ENCODE measurements at places on chromosomes 7 and 10.
A peak's percentile ranks its signal among the peaks of the same experiment; 100 is the strongest.

DNA sequence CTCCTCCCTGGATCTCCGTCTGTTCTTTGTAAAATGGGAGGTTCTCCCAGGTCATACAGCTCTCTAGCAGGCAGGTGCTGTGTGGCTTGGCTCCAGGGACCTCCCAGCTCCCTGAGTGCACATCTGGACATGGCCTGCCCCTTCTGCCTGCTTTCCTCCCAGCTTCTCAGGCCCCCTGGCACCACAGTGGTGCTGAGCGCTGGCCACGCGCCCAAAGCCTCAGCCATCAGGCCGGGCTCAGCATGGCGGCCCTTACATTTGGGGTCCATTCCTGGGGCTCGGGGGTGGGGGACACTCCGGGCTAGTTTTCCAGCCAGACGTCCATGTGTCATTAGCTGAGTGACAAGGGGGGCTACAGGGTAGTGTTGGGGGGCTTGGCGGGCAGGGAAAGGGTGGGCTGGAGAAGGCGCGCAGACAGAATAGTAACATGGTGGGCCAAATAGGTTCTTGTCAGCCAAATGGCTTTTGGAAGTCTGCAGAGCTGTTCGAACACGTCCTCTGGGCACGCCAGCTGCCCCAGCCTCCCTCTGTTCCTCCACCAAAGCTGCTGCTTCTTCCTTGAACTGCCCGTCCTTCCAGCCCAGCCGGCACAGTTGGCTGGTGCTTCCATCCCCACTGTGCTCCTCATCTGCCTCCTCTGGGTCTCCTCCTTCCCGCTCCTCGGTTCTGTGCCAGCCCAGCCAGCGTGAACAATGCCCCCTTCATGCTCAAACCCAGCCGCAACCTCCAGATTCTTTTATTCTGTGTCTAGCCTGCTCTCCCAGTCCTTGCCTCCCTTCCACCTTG, 65.9 kb downstream of the GOLGA7B start:
- peak; percentile 76 for DNase-seq

- no peak for DNase-seq
Observed at GRCh38 chr10:72009425-72010081, 45.4 kb downstream of the CHST3 start.

GRCh38 chr7:127667759-127668530, 16.0 kb downstream of the SND1 start:
- no peak for DNase-seq

DNA sequence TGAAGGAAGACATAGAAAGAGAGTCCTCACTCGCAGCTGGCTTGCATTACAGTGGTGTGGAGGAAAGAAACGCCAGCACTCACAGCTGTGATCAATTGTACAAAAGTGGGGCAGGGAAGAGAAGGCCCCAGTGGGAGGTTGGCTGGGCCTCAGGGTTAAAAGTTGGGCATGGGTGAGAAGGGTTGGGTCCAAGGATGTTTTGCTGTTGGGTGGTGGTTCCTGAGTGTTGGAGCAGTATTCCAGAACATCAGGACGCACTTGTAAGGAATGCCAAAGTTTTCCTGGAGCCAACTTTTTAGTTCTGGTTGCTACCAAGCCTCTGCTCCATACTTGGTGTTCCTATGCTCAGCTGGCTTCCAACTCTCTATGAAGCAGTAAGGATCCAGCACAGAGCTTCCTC, 55.4 kb upstream of the MKRN1 start:
- no peak for DNase-seq

GRCh38 chr10:52318822-52319464, 4.9 kb downstream of the DKK1 start:
- no peak for DNase-seq

DNA sequence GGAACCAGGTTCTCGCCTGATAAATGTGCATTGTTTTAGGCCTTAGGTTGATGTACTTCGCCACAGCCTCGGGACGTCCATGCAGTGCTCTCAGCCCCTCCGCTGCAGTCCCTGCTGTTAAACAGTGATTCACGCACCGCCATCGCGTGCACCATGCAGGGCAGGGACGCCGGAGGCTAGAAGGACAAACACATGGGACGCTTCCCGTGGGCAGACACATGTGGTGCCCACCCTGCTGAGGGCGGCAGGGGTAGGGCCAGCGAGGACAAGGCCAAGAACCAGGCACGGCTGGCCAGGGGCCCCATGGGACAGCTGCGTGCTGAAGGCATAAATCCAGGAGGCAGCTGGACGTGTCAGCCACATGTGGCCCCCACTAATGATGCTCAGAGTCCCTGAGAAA, 394.7 kb downstream of the PTPRN2 start:
- no peak for DNase-seq

GRCh38 chr7:78760620-78761355, 692.7 kb downstream of the MAGI2 start:
- DNase-seq: no peak

GRCh38 chr10:133528845-133529575, 1.8 kb downstream of the CYP2E1 start:
- no peak for DNase-seq

- no peak for DNase-seq
Observed at GRCh38 chr7:11830582-11831155, 1.3 kb downstream of the THSD7A start.

DNA sequence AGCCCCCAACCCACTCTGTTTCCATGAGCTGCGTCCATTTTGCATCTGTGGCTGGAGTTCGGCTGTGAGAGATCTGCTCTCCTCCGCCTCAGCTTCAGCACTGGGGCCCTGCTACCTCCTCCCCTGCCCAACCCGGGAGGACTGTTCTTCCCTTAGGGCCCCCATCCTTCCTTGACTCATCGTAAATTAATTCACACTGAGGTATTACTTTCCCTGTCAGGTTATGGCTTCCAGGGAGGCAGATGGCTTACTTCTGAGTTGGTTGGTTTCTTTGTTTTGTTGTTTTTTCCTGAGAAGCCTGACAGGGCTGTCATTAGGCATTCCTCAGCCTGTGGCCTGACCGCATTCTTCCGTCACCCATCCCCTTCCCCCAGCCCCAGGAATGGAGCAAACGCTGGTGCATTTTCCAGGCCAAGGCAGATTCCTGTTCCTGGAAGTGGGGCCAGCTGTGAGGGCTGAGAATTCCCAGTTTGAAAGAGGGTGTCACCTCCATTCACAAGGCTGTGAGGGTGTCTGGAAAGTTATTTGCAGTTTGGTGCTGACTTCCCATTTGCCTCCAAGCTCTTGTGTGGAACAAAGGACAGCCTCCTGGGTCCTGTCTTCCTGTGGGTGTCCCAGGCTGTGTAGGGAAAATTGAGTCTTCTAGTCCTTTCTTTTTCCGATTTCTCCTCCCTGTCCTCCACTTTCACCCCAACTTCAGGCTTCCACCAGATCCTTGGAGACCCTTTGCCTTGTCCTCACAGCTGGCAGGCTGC, 11.7 kb downstream of the CPA5 start:
- no peak for DNase-seq

GRCh38 chr7:45623740-45624391, 49.7 kb downstream of the ADCY1 start:
- no peak for DNase-seq

- peak; percentile 9 for DNase-seq
Observed at GRCh38 chr7:98994046-98994944, 116.0 kb downstream of the TRRAP start.

DNA sequence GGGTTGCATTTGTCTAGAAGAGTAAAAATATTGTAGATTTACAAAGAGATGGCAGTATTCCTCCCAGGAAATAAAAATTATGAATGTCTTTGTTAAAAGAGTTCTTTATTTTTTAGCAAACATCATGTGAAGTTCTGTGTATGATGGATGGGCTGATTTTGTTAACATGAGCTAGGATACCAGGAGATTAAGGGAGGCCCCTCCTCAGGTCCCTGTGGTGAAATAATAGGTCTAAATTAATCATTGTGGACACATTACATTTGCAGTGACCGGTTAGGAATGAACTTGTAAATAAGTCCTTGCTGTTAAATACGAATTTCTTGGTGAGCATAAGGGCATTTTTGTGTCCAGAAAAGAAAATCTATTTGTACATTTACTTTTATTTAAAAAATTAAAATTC, 339.4 kb upstream of the PHF14 start:
- DNase-seq: no peak

GRCh38 chr10:4663162-4663992, 162.6 kb upstream of the AKR1E2 start:
- peak; percentile 31 for DNase-seq

GRCh38 chr10:59873896-59874295, 32.5 kb downstream of the CCDC6 start:
- no peak for DNase-seq

DNA sequence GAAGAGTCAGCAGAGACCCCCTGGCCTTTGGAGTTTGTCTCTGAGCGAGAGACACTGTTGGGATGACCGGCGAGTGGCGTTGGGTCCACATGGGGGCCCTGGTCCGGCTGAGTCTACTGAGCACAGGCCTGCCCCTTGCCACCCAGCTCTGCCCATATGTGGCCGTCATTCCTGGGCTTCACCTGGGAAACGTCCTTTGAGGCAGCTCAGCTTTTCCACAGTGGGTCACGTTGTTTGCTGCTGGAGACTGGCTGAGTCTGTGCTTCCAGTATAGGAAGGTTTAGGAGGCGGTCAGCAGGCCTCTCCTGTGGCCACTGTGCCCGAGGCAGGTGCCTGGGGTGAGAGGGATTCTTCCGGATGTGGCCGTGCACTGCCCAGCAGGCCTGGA, 17.1 kb downstream of the ADAM8 start:
- DNase-seq: no peak

DNA sequence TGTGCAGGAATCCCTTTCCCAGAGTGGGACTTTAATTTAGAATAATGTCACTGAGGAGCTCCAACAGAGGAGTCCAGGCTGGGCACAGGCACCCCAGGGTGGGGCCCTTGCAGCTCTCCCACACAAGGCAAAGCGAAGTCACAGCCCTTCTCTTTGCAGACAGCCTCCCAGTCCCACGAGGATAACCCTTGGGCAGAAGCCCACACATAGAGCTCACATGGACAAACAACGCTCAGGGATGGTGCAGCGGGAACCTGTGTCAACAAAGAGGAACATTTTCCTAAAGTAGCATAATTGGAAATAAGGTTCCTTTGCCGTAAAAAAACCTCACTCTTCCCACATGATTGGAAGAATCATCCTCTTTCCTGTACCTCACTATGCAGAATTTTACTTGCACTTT, 29.3 kb upstream of the GGCT start:
- DNase-seq: no peak

GRCh38 chr7:17903337-17903736, 37.0 kb downstream of the SNX13 start:
- DNase-seq: no peak
